Activated T-cell treated with anti-CD3 and anti-CD28 coated beads, Interleukin-2, amount 50 U/mL, for 72 hours (primary cell): ENCODE measurements at places on chromosomes 5 and 9. TPM values are rescaled to one million over a fixed set of nuclear protein-coding genes. Genes with fewer than 3 reads are reported as not detected.

GRCh38 chr5:38782180-38782835 is 63.5 kb upstream of the OSMR start:
- no peak overlapping the region for H3K27ac ChIP-seq
- no peak for DNase-seq
- H3K36me3 ChIP-seq, result peaks cover 4% of the 10 kb centered on the region
- H3K27me3 ChIP-seq, result peaks cover 29% of the 10 kb centered on the region
- H3K4me1 ChIP-seq, result no peaks in the 10 kb centered on the region

GRCh38 chr5:96426831-96427230 is 6.2 kb downstream of the PCSK1 start:
- no peak for DNase-seq
- no peak overlapping the region for H3K27ac ChIP-seq
- peaks cover 6% of the 10 kb centered on the region for H3K4me1 ChIP-seq
- H3K4me3 ChIP-seq, result no peak overlapping the region
- H3K27me3 ChIP-seq, result peaks cover 52% of the 10 kb centered on the region
- peaks cover 2% of the 10 kb centered on the region for H3K36me3 ChIP-seq

- H3K4me3 ChIP-seq, result no peak overlapping the region
- DNase-seq, result no peak
- no peaks in the 10 kb centered on the region for H3K27me3 ChIP-seq
These were observed 26.3 kb downstream of the SLC6A3 start for GRCh38 chr5:1418921-1419280.

The ANKRD31 gene
- 0.58 TPM for total RNA-seq
